ENCODE measurements at places on chromosomes 1 and 21.

DNA sequence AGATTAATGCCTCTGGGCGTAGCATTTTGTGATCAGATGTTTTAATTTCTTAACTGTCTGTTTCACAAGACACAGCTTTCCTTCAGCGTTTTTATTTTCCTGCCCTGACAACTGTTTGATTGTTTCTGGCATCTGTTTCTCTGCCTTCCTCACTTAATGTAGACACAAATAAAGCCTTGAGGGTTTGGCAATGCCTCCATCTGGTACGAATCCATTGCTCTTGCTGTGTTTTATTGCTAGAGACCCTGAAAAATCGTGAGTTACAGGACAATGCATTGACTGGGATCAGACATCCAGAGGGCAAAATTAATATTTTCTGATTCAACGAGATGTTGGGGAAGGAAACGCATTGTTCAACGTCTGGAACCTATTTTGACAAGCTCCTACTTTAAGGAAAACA, 363.5 kb downstream of the MRPL39 start:
- DNase-seq: no peak

DNA sequence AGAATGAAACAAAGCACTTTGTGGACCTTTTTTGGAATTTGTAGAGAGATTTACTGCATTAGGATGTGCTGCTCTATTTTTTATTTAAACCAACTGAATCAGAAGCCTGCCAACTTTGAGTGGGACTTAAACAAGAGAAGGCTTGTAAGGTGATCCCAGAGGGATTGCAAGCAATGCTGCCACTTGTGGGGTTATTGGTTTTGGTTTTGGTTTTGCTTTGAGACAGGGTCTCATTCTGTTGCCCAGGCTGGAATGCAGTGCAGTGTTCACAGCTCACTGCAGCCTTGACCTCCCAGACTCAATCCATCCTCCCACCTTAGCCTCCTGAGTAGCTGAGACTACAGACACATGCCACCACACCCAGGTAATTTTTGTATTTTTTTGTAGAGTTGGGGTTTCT, 32.2 kb upstream of the GNG5 start:
- no peak for DNase-seq

DNA sequence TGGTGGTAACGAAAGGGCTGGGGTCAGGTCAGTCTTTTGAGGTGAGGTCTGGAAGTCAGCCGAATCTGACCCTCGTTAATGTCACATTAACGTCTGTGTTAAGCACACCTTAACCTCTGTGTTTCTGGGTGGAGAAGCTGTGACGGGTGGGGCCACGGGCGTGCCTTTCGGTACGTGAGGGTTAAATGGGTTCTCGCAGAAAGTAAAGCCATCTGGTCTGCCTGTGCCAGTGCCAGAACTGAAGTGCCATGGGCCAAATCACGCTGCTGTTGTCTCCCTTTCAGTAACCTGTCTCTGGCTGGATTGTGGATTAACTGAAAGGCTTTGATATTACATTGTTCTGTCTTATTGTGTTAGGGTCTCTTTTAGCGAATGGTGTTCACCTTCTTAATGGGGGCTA, 14.4 kb downstream of the URB2 start:
- no peak for DNase-seq

DNA sequence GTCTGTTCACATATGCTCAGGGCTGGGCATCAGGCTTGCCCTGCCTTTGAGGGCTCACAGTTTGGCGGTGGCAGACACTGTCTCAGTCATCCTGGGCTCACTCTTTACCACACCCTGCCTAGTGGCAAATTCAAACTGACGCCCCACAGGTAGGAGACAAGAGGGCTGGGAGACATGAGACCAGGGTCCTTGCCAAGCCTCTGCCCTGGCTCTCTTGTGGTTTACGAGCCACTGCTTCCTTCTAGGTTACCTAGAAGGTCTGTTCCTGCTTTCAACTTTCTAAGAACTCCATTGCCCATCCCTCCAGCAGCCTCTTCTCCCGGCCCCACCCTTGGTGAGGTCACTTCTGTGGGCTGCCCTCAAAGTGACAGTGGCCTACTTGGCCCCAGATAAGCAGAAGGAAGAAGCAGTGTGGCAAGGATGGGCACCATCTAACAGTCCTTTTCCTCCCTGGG, 10.5 kb downstream of the KIF21B start:
- no peak for DNase-seq

DNA sequence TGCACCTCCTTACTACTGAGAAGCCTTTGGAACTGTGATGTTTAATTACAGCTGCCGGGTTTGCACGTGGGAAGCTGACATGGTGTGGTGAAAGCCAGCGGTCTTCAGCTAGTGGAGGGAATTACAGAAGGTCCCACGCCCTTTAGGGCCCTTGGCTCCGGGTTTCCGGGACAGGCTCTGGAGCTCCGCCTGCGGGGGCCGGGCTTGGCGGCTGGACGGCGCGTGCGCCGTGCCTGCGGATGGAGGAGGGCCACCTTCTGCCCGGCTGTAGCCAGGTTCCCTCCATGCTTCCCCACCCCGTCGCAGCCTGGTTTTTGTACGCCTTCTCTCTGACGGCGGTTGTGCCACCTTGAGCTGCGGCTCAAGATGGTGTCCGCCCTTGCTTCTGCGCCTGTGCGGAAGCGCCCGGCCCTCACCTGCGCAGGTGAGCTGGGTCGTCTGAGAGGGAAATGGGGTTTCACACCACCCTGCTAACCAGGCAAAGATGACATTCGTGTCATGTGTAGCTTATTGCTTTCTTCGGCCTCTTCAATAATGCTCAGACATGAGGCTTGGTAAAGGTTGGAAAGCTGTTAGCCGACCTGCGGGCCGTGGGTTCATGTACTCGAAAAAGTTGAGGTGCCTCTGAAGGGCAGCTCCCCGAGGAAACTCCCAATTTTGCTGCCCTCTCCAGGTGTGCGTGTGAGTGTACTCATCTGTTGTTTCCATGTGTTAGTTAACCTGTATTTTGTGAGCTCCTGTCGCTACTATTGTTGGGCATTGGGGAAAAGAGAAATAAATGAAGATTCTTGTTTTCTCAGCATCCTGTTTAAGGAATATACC, 36.6 kb upstream of the OPRD1 start:
- DNase-seq: no peak

DNA sequence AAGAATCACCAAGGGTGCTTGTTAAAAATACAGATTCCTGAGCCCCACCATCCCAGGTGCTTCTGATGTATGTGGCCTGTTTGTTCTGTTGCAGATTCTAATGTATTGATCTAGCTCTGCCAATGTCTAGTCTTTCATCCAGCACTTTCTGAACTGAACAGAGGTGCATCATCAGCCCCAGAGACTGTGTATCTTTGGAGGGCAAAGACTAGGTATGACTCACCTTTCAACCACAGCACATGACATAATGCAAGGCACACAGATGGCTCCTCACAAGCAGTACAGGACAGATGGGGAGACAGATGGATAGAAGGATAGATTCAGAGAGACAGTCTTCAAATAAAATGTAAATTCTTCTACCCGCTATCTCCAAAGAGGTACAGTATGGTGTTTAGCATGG, 32.3 kb downstream of the CD58 start:
- DNase-seq: no peak

DNA sequence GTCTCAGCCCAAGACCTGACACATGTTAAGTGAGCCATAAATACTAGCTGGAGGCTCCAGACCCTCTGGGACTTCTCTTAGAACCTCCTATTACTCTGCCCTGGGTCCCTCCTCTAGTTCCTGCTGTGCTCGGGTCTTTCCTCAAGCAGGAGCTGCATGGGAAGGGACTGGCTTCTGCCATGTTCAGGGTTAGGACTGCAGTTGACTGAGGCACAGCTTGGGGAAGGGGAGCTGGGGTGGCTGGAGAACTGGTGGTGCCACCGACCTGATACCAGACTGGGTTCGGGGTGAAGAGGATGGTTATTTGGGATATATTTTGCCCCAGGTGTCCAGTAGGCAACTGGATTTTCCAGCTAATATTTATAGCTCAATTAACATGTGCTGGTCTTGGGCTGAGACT, 15.7 kb downstream of the HYI start:
- no peak for DNase-seq

- no peak for DNase-seq
Observed at GRCh38 chr1:184513966-184514365, 127.1 kb downstream of the C1orf21 start.

DNA sequence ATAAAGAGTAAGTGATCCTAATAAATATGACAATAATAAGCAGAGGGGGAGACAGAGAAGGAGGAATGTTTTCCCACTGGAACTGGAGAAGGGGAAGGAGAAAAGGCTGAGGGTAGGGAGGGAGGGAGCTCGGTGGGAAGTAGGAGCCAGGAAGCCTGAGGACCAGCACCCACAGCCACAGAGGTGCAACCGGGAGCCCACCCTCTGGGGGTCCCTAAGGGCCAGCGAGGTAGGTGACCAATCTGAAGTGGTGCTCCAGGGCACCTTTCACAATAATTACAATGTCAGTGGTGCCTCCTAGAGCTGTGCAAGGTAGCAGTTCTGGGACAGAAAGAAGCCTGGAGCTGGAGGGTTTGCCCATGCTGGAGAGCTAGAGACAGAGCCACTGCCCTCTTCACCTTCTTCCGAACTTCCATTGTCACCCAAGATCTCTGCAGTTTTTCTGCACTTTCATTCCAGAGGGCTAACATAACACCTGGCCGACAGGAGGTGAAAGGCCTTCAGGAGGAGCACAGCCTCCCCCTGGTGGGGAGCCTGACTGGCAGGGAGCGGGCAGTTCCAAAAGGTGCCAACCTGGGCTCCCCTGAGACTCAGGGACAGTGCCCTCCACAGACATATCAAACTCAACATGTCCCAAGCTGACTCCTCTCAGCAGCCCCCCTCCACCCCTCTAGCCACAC, 4.1 kb upstream of the AHCYL1 start:
- DNase-seq: no peak

All from iPS DF 6.9 (cell line).